ENCODE measurements at places on chromosomes 3 and 15. TPM values are rescaled to one million over a fixed set of nuclear protein-coding genes. Genes with fewer than 3 reads are reported as not detected.

STX19 gene
- total RNA-seq: not detected

GRCh38 chr3:95438274-95438673 is 1375.4 kb downstream of the NSUN3 start:
- DNase-seq: no peak

- DNase-seq: no peak
Measured at GRCh38 chr15:29342201-29342600, 72.6 kb upstream of the NSMCE3 start.

DNA sequence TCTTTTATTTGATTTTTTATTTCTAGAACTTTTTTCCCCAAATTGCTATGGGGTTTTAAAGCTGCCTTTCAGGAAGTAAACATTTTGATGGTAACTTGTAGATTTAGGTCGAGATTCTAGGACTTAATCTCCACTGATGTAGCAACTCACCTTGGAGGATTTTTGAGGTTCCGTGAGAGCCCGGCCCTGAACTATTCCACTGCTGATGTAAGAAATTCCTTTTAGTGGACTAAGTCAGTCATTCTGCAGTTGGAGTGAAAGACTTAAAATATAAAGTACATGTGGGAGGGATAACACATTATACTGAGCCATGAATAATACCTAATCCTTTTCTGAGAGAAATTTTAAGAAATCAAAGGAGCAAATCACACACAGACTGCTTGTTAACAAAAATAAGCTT is 12.6 kb upstream of the LRRC34 start:
- DNase-seq: no peak

- no peak for DNase-seq
Measured at GRCh38 chr3:168828943-168829342, 733.2 kb upstream of the GOLIM4 start.

DNA sequence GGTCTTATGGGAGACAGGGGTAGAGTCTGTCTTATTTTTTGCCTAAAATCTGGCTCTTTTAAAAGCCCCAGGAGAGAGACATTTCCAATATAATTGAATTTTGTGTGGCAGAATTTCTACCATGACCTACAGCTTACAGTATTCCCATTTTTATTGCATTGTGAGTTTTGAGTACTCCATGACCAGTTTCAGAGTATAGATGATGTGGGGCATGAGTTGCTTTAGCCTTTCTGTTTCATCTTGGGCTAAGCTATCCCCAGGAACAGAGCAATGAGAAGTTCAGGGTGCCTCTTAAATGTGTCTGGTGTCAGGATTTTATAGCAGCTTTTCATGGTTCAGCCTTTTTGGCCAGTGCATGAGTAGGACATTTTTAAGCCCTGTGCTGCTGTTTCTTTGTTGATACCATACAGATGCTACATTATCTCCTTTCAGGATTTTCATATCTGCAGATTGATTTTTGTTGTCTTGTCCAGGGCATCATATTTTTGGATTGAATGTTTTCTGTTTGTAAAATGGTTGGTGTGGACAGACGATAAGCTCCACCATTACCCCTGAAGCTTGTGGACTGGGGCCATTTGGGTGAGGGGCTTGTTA is 3.5 kb downstream of the ABHD2 start:
- DNase-seq: no peak
